ENCODE measurements at places on chromosomes 3 and 15.

DNA sequence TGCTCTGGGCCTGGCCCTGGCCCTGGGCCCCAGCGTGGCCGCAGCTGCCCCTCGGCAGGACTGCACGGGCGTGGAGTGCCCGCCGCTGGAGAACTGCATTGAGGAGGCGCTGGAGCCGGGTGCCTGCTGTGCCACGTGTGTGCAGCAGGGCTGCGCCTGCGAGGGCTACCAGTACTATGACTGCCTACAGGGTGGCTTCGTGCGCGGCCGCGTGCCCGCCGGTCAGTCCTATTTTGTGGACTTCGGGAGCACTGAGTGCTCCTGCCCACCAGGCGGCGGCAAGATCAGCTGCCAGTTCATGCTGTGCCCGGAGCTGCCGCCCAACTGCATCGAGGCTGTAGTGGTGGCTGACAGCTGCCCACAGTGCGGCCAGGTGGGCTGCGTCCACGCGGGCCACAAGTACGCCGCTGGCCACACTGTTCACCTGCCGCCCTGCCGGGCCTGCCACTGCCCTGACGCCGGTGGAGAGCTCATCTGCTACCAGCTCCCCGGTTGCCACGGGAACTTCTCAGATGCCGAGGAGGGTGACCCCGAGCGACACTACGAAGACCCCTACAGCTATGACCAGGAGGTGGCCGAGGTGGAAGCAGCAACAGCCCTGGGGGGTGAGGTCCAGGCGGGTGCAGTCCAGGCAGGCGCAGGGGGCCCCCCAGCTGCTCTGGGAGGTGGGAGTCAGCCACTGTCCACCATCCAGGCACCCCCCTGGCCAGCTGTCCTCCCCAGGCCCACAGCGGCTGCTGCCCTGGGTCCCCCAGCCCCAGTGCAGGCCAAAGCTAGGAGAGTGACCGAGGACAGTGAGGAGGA is 21.7 kb downstream of the FBLN2 start:
- no peak for DNase-seq

DNA sequence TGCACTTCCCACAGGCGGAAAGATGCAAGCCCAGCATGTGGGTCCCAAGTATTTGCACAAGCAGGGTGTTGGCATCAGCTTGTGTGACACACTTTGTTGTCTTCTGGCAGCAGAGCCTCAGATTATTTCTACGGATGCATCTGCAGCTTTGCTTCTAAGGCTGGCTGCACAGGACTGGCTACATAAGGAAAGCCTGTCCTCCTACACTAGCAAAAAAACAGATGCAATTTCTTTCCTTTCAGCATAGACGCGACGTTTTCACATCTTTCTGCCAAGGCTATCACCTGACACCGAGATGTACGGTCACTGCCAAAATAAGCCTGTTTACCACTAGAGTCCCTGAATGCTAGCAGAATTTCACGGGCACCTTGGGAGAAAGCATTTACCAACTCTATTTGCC is 13.5 kb downstream of the MRPS11 start:
- DNase-seq, result no peak

GRCh38 chr3:133827136-133827535 is 21.5 kb downstream of the SRPRB start:
- DNase-seq, result no peak

DNA sequence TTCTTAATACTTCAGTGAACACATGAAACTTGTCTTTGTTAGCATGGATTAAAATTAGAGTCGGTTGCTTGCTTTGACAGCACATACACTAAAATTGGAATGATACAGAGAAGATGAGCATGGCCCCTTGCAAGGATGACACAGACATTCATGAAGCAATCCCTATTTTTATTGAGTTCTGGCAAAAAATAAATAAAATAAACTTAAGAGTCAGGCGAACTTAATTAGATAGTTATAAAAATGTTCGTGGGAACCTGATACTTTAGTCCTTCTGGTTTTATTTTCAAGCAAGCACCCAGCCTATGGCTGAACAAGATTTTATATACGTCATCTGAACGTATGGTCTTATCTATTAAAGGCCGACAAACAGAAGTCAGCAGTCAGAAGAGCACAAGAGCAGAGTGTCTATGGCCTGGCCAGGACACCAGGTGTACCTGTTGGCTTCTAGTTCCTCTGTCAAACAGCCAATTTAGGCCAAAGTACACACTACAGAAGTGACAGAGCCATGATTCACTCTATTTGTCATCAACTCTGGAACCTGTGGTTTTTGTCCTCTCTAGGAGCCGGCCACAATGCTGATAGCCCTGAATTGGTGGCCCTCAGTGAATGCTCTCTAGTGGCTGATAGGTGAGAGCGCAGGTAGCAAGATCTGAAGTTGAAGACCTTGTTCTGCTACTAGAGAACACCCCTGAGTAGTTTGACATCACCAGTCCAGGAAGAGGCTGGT is 64.3 kb downstream of the LEO1 start:
- no peak for DNase-seq

DNA sequence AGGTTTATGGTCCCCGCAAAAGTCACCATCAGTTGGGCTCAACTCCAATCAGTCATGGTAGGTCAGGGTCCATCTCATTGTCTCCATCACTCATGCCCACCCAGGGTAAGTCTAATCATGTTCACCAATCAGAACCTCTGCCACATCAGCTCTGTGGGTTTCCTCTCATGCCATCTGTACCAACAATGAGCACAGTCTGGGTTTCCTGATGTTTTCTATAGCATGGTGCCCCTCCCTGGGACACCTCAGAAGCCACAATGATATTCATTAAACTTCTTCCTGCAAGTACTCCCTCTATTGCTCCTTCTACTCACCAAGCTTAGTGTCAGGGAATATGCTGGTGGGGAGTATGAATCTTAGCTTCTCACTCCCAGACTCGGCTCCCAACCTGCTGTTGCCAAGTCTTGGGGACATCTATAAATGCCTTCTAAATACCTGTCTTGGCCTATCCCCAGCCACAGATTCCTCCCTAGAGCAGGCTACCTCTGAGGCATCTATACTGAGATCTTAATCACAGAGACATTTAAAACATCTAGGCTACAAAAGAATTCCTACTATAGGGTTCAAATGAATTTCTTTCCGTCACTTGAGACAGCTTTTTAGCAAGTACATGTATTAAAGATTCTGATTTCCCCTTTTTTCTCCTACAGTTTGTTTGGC is 5.0 kb upstream of the CCR2 start:
- no peak for DNase-seq

DNA sequence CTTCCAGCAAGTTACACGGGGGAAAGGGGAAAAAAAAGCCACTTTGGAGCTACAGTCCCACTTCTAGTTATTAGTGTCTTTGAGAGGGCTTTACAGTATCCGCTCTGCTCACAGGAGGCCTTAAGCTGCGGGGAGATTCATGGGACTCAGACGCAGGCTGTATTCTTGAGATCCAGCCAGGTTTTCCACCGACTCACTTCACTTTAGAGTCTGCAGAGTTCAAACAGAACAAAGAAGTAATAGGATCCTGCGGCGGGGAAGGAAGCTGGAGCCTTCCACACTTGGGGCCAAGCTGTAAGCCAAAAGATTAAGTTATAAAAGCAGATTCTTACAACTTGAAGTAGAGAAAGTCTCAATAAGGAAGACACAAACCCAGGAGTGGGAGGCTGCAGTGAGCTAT is 60.2 kb upstream of the FAM174B start:
- DNase-seq, result no peak

DNA sequence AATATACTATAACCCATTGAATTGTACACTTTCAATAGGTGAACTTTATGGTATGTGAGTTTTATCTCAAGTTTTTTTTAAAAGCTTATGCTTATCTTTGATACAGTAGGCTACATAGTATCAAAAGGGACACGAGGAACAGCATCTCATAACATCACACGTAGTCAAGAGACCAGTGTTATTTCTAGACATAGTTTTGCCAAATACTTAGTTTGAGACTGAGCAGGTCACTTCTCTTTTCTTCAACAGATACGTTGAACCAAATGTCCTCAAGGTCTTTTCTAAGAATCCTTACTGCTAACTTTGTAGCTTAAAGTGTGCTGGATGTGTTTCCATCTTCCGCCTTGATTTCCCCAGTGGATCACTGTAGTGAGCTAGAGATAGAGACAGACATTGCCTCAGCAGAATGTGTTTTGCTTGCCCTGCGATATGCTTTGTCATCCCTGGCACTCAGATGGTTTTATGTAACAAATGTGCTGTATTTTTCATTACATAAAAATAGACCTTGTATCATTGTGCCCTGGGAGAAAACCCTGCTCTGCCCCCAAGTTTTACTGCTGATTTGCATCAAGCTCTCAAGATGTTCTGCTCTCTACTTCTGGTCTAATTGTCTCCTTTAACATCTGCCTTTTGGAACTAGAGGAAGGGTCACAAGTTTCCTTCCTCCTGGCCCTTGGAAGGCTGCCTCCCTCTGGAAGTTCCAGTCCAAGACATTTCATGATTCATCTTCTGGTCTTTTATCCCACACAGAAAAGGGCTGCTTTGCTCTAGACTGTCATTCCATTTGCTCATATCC is 426.4 kb upstream of the RGMA start:
- DNase-seq, result no peak

- no peak for DNase-seq
Measured at GRCh38 chr3:169945313-169945712, 21.3 kb upstream of the SEC62 start.

DNA sequence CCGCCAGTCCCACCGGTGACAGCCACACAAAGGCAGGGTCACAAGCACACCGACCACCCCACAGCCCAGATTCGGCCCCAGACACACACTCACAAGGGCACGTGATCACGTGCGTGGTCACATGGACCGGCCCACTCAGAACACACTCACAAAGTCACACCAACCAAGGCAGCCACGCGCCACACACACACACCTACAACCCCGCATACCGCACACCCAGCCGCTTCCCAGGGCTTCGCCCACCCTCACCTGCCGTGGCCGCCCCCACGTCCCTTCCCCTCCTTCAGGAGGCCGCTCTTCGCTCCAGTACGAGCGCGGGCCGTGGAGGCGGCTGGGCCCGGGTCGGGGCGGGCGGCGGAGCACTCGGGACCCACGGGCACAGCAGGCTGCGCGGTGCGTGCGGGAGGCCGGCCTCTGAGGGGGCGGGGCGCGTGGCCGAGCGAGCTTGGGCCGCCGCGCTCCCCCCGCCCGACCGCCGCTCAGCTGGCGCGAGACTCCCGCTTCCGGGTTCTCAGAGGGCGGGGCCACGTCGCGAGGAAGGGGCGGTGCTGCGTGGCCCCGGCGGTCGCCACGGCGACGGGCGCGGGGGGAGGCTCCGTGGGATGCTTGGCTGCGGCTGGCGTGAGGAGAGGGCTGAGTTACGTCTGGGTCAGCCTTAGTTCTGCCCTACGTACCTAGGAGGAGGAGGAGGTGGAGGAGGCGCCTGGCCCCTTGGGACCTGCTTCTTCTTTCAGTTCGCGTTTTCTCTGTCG is at the start of gene SPG21:
Gene SPG21, minus strand, starts transcription at position 499 of the 752 bp plus-strand sequence. CDS start 6,345 bp downstream, outside the sequence.
- peak; percentile 61 for DNase-seq

GRCh38 chr15:72042054-72042453 is 75.9 kb downstream of the MYO9A start:
- no peak for DNase-seq

GRCh38 chr15:78325092-78325843 is 14.9 kb upstream of the CRABP1 start:
- no peak for DNase-seq

DNA sequence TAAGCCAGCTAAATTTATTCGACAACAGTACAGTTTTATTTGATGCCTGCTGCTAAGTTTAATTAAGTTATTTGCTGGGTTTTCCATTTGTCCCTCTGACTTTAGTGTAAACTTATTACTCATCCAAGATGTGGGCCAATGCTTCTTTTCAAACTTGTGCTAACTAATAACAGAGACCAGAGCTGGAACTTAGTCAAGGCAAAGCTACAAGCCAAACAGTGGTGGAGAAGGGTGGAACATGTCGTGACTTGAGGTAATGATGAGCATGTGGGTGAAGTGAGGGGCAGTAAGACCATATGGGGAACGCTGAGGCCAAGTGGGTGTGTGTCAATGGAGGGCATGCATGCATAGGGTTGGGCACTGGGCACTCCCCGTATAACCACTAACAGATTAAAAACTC is 63.9 kb downstream of the NMD3 start:
- DNase-seq, result no peak

- DNase-seq, result no peak
Measured at GRCh38 chr3:72887705-72888545, at the start of gene GXYLT2. TSS of gene GXYLT2 (plus strand) at chr3:72888046. CDS start at chr3:72888234, 188 bp downstream.

DNA sequence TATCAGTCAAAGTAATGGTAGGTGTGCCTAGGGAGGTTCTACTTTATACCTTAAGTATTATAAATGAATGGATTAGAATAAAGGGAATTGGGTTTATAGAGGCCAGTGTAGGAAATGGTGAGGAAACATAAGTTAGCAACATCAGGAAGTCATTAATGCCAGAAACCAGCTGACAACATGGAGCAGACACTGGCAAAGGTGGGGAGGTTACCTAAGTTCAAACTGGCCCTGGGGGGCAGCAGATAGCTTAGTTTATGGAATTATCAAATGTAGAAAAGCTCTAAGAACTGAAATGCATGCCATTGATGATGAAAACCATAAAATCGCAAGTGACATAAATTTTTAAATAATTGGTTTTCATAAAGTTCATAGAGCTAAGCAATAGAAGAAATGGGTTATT is 498.6 kb downstream of the NAALADL2 start:
- DNase-seq, result no peak

DNA sequence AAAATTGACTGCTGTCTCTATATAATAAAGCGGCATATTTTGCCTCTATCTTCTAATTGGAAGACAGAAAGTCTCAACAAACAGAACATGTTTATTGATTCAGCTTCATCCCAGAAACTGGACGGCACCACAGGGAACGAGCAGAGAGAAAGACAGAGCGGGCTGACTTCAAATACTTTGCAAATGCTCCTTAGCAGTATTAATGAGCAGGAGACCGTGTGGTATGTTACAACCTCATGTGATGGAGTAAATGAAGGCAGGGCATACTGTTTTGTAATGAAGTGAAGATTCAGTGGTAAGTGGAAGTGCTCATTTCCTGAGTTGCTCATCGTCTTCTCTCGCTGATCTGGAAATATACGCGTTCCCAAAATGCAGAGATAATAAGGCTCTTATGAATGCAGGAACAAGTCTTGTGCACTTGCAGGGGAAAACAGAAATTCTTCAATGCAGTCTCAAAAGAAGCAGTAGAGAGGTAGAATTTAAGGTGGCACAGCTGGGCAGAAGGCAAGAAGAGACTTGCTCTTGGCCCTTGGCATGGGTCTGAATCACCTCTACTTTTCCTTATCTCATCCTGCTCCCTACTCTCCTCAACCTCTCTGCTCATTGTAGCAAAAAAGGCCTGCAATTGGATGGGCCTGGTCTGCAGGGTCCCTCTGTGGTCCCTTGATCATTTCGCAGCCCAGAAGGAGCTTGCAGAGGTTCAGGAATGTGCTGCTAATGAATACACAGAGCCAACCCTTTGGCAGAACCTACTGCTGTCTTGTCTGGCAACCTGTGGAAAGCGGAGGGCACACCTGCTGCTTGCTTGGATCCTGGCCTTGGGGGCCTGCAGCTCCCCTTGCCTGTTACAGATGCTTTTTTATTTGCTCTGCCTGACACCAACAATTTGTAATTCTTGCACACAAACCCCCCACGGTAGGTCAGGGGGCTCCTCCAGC is 604.9 kb upstream of the CFAP20DC start:
- DNase-seq, result no peak

- DNase-seq, result no peak
Measured at GRCh38 chr15:39574427-39574826, 6.5 kb upstream of the THBS1 start.

GRCh38 chr15:92455271-92455670 is 61.6 kb downstream of the ST8SIA2 start:
- no peak for DNase-seq

Data from activated CD8-positive, alpha-beta memory T cell treated with anti-CD3 and anti-CD28 coated beads for 1 hour (primary cell).